ENCODE measurements at places on chromosomes 3 and 15. TPM values are rescaled to one million over a fixed set of nuclear protein-coding genes. Genes with fewer than 3 reads are reported as not detected.

The KNL1 gene
- 9.8 TPM for total RNA-seq

The CLDN1 gene
- total RNA-seq, result 19.6 TPM

The CCR9 gene
- total RNA-seq, result 0.03 TPM

The CORO2B gene
- total RNA-seq, result 3.0 TPM

The UROC1 gene
- not detected for total RNA-seq

The JMJD7 gene
- total RNA-seq, result 4.2 TPM

The APPL1 gene
- 19.8 TPM for total RNA-seq

The NR1I2 gene
- total RNA-seq, result not detected

The ADAMTSL3 gene
- total RNA-seq, result 0.22 TPM

The SORD gene
- 37.1 TPM for total RNA-seq

The GASK1A gene
- not detected for total RNA-seq

The CPNE9 gene
- 0.30 TPM for total RNA-seq

The KLHL18 gene
- total RNA-seq, result 18.2 TPM

The LSAMP gene
- 0.14 TPM for total RNA-seq

The SNRK gene
- total RNA-seq, result 4.7 TPM

The PATL2 gene
- total RNA-seq, result 0.16 TPM

The ACVR2B gene
- 3.1 TPM for total RNA-seq

The LEKR1 gene
- total RNA-seq, result 0.63 TPM

The CDC25A gene
- total RNA-seq, result 9.4 TPM

The SH2D7 gene
- not detected for total RNA-seq

The GP5 gene
- not detected for total RNA-seq

The TMCO5A gene
- total RNA-seq, result not detected

The TRIM42 gene
- total RNA-seq, result not detected

The GOLGA8O gene
- total RNA-seq, result 0.17 TPM

The CD86 gene
- total RNA-seq, result not detected

The PLSCR5 gene
- not detected for total RNA-seq

The SLC7A14 gene
- total RNA-seq, result not detected

Data from A549 treated with Hydrocortisone at 1 μM for 4 hours (cell line).